ENCODE measurements at places on chromosomes 3 and 15.

GRCh38 chr3:51568036-51568435 is 29.5 kb downstream of the RAD54L2 start:
- peak; percentile 62 for DNase-seq

- DNase-seq = no peak
Measured at GRCh38 chr3:52393131-52393807, 51.6 kb downstream of the SEMA3G start.

- DNase-seq = peak; percentile 32
Measured at GRCh38 chr3:67349551-67350174, 304.7 kb downstream of the SUCLG2 start.

DNA sequence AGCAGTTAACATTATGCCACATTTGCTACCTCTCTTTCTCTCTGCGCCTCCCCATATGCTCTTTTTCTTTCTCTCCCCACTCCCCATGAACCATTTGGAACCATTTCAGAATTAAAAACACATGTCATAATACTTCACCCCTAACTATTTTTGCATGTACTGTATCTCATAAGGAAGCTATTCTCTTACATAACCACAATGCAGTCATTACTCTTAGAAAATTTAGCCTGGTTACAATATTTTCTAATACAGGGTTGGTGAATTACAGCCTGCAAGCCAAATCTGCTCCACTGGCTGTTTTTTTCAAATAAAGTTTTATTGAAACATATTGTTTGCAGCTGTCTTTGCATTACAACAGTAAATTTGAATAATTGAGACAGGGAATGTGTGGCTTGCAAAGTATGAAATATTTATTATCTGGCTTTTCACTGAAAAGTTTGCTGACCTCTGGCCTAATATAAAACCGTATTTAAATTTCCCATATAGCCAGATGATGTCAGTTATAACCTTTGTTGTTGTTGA is 62.8 kb downstream of the SGO1 start:
- no peak for DNase-seq

GRCh38 chr3:120908030-120908794 is at the start of gene STXBP5L:
Gene STXBP5L (plus strand): TSS chr3:120908205. CDS start chr3:120909579, 1,374 bp downstream.
- peak; percentile 91 for DNase-seq

DNA sequence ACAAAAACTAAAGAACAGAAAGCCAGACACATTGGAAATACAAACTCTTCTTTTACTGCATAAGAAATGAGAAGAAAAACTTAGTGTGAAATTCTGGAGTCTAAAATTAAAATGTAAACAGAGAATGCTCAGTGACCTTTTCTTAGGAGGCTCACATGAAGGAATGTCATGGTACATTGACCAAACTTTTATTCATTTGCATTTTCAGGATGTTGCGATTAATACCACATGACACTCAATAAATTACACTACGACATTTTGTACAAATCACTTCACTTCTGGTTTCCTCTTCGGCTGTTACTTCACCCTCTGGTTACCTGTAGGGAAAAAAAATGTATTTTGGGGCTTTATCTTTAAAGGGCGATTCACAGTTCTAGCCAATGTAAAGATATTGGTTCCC is 56.4 kb upstream of the ACTC1 start:
- DNase-seq = no peak

- DNase-seq = no peak
Measured at GRCh38 chr15:57134851-57135250, 216.4 kb downstream of the TCF12 start.

Data from Ammon's horn (tissue), 1 donor.